Mesendoderm (in vitro differentiated cells): ENCODE measurements at places on chromosomes 7 and 10.

DNA sequence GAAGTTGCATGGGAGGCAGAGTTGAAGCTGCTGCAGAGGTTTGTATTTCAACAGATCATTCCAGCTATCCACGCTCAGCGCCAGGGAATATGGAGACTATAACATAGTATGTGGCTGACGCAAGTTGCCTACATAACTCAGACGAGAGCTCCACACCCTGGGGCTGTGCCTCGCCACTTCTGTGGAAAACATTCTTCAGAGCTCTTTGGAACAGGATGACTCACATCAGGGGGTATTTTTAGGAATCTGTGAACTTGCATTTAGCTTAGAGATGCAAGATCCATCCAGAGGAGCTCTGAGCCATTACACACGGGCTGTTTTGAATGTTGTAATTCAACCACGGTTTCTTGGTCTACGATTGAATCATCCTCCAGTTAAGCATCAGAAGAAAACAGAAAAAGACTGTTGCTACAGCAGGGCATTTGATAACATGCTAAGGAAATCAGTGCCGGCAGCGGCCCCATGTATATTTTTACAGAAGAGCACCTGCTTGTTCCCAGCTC, 481.5 kb upstream of the AKR1E2 start:
- DNase-seq, result peak; percentile 91

DNA sequence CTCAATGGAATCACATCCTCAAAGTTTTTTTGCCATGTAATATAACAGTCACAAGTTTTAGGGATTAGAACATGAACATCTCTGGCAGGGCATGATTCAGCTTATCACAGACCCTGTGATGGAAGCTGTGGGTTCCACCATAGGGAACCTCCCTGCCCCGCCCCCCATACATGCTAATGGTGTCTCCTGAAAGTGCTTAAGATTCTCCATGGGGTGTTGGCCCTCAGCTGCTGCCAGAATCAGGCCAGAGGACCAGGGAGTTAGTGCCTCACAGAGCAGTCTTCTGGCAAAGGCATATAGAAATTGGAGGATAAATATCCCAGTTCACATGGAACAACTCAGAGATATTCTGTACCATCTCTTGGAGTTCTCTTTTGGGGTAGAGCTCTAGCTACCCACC, 119.4 kb downstream of the RAB11FIP2 start:
- DNase-seq, result peak; percentile 19

DNA sequence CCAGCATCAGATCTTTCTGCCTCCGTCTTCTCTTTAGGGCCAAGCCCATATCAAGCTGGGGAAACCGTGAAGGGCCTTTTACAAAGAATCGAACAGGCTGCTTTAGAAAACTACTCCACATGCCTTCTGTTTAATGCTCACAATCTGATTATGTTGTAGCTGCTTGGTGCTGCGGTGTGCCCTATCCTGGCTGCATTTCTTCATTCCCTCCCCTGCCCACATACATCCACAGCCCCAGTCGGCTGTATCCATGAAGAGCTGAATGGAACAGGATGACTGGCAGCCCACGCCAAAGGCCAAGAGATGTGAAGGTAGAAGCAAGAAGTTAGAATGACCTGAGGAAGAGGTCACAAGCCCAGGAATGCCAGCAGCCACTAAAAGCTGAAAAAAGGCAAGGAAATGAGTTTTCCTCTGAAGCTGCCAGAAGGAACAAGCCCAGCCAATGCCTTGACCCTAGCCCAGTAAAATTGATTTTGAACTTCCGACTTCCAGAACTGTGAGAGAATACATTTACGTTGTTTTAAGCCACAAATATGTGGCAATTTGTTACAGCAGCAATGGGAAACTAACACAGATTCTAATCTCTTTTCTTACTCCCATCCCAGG, 22.2 kb downstream of the TAS2R41 start:
- no peak for DNase-seq

DNA sequence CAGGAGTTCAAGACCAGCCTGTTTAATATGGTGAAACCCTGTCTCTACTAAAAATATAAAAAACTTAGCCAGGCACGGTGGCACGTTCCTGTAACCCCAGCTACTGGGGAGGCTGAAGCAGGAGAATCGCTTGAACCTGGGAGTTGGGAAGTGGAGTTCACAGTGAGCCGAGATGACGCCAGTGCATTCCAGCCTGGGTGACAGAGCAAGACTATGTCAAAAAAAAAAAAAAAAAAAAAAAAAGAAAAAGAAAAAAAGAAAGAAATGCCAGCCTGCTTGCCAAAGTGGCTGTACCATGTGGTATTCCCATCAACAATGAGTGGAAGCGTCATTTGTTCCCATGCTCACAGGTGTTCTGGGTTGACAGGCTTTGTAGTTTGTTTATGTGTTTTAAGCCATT, 43.3 kb upstream of the NPTX2 start:
- DNase-seq, result no peak

- DNase-seq, result no peak
Measured at GRCh38 chr10:103181244-103181643, 11.8 kb downstream of the NT5C2 start.

DNA sequence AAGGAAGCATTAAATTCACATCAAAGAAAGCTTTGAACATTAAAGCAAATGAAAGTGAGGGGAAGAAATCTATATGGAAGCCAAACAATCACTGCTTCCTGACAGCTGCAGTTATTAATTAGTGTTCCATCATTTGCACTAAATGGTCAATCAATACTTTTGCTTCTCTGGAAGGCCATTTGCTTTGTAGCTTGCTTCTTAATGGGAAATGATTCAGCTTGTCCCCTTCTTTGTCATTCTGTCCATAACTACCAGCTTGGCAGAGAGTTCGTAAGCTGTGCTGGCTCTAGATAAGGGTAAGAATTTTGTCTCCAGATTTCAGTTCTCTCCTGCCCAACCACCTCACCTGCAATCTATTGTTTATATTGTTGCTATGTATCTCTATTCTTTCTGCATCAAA, 596.6 kb downstream of the CNTNAP2 start:
- no peak for DNase-seq

GRCh38 chr7:101617451-101618206, 11.5 kb downstream of the MYL10 start:
- DNase-seq, result no peak

DNA sequence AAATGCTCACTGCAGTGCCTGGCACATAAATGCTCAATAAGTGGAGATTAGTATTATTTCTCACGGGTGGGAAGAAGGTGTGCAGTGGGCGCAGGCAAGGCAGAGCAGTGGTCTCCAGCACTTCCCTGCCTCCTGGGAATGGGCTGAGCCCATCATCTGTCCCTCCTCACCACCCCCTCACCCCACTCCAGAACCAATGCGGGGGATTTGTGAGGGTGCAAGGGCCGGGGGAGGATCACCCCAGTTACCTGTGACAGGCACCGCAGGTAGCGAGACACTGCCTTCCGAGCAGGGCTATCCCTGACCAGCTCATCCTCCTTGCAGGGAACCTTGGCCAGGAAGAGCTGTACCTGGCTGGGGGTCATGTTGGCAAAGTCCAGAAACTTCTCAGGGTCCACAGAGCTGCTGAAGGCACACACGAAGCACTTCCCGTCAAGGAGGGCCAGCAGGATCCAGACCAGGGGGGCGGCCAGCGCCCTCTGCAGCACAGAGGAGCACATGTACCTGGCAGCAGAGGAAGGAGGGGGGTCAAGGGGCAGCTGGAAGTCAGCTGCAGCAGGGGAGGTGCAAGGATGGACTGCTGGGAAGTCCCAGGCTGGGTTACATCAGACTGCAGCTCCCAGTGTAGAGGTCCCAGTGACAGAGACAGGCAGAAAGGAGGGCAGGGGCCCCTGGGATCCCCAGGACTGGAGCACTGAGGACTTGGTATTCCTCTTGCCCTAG, 2.8 kb downstream of the CALHM3 start:
- DNase-seq, result peak; percentile 90

DNA sequence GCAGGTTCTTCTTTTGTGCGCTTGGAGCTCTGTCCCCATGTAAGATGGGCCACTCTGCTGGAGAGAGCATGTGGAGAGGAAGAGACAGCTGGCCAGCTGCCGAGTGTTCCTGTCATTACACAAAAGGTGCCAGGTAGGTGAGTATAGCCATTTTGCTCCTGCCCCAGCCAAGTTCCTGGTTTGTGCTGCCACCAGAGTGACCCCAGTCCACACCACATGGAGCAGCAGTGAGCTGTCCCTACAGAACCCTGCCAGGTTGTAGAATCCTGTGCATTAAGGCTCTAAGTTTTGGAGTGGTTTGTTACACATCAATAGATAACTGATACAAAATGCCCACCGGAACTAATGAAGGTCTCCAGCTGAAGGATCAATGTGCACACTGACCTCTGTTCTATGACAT, 84.6 kb upstream of the GHITM start:
- DNase-seq, result peak; percentile 23

DNA sequence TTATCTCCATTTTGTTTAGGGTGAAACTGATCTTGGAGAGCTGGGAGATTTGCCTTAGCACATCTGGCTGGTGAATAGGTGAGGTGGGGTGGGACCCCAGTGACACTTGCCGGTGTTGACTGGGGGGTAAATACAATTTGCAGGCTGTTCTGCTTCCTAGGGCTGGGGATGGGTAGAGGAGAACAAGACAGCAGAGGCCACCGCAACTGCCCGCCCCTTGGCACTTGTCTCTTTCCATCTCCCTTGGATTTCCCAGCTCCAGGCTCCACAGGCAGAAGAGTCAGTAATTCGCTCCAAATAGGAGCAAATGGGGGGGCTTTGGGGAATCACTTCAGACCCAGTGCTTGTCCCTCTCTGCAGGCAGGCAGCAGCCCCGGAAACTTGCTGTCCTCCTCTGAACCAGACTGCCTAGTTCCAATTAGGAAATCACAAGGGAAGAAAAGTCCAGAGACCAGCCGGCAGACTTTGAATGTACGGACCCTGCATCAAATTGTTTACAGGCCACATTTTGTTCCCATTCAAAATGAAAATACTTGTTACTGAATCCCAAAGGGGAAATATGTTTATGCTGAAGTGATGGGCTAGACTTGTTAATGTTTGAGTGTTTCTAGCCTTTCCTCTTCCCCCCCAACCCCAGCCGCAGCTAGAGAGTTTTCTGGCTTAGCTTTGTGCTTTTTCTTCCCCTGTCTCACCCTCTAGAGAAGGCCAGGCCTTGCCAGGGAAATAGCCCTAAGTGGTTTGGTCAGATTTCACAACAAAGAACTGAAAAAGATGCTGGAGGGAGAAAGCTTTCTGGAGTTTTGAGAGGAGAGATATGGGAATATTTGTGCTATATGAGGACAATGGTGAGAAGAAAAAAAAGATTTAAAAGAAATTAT, 10.0 kb upstream of the INPP5F start:
- no peak for DNase-seq

DNA sequence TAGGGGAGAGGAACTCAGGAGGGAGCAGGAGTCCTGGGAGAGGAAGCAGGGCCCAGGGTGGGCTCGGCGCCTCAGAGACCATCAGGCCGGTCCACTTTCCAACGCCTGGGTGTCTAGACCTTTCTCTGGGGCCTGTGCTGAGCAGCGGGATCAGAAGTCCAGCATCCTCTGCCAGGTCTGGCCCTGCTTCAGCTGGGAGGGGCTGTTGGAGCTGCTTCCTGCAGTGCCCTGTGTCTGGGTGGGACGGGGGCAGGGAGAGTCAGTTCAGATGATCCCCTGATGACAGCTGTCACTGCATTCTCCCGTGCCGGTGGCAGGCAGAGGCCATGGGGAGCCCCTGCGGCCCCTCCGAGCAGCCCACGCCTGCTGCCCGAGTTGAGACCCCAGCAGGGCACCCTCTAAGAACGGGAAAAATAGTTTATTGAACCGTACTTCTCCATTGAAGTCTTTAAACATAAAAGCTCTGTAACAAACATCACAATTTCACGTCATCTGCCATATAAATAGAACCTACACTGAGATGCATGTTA, 23.3 kb downstream of the AP5Z1 start:
- no peak for DNase-seq

DNA sequence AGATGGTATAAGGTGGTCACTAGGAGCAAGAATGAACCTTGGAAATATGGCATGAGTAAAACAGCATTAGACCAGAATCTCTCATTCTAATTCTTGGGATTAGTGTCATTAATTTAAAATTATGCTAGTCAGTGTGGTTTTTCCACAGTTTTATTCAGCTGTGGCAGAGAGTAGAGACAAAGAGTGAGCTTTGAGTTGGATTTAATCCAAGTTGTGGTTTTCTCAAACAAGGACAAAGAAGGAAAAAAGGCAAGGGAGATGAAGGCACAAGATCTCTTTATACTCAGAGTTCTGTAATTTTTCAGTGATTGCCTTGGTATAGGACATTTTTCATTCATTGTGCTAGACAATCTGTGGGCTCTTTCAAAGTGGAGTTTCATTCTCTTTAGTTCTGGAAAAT, 28.2 kb upstream of the AKAP9 start:
- no peak for DNase-seq

- DNase-seq, result no peak
Measured at GRCh38 chr7:134619627-134620331, 26.9 kb upstream of the BPGM start.

GRCh38 chr7:151595702-151596350, 76.1 kb upstream of the RHEB start:
- no peak for DNase-seq

- DNase-seq, result no peak
Measured at GRCh38 chr10:96073722-96074121, 30.3 kb downstream of the CCNJ start.
